ENCODE measurements at places on chromosomes 12 and 14.

DNA sequence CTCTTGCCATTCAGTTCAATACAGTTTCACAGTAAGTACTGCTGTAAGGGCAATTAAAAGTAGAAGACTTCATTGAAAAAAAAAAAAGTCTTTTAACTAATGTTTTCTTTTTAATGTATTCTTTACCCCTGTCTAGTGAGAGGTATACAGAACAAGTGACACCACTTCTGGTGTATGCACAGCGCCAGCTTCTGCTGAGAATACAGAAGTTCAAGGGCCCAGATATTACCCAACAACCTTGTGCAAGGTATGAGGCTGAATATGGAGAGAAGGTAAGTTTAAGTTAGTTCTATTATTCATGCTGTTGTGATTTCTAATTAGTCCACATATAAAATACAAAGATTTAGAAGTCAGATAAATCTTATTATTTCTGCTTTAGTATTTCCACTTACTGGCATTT, 168.7 kb downstream of the CFAP54 start:
- no peaks in the 10 kb centered on the region for H3K4me1 ChIP-seq
- H3K27me3 ChIP-seq = no peaks in the 10 kb centered on the region
- H3K4me3 ChIP-seq = no peak overlapping the region
- no peak overlapping the region for H3K27ac ChIP-seq
- no peaks in the 10 kb centered on the region for H3K36me3 ChIP-seq
- DNase-seq = no peak

- H3K27ac ChIP-seq = no peak overlapping the region
- H3K4me1 ChIP-seq = peaks cover 55% of the 10 kb centered on the region
- no peaks in the 10 kb centered on the region for H3K27me3 ChIP-seq
- no peaks in the 10 kb centered on the region for H3K36me3 ChIP-seq
These were observed 58.0 kb upstream of the RTRAF start for GRCh38 chr14:51931308-51931707.

- H3K4me1 ChIP-seq = peaks cover 40% of the 10 kb centered on the region
- no peak overlapping the region for H3K27ac ChIP-seq
- no peak for DNase-seq
- H3K36me3 ChIP-seq = no peaks in the 10 kb centered on the region
- no peak overlapping the region for H3K4me3 ChIP-seq
These were observed 841 bp downstream of the GLI1 start for GRCh38 chr12:57460468-57460784.

DNA sequence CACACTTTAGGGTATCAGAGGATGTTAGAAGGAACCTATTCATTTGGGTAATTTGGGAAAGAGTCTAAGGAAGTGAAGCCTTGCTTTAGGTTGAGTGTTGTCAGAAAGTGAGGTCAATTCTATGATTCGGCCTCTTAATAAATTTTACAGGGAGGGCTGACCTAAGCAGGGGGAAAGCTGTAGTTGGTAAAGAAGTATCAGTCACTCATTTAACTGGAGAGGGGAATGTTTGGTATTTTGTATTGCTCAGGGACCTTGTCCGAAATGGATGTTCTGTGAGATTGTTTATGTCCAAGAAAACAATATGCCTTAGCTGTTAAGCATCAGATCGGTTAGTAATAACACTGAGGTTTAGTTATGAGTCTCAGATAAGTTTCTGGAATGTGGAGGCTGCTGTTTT, 7.3 kb downstream of the CAND1 start:
- H3K4me3 ChIP-seq = no peak overlapping the region
- peaks cover 80% of the 10 kb centered on the region for H3K4me1 ChIP-seq
- H3K27ac ChIP-seq = no peak overlapping the region
- no peak for DNase-seq
- no peaks in the 10 kb centered on the region for H3K27me3 ChIP-seq

- H3K36me3 ChIP-seq = peaks cover 3% of the 10 kb centered on the region
- H3K27ac ChIP-seq = no peak overlapping the region
- H3K4me1 ChIP-seq = peaks cover 53% of the 10 kb centered on the region
- no peak for DNase-seq
These were observed 25.5 kb downstream of the SPTLC2 start for GRCh38 chr14:77590845-77591485.

DNA sequence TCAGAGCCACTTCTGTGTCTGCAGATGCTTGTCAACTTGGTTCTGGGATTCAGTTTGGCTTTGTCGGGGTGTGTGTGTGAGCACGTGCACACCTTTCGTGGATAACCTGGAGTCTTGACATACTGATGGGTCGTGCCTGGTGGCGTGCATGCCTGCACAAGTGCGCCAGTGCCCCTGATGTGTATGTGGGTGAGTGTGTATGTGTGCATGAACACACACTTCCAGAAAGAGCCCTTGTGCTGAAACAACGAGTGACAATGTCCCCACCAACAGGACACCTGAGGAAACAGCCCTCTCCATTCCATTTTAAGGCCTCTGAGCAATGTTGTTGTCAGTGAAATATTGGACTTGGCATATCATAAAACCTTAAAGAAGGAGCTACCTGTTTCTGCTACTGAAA, 53.9 kb downstream of the SMUG1 start:
- no peaks in the 10 kb centered on the region for H3K4me1 ChIP-seq
- H3K27me3 ChIP-seq = no peaks in the 10 kb centered on the region
- no peak overlapping the region for H3K4me3 ChIP-seq

GRCh38 chr12:120775862-120776552, 50.4 kb downstream of the ACADS start:
- H3K27ac ChIP-seq = no peak overlapping the region
- H3K27me3 ChIP-seq = no peaks in the 10 kb centered on the region
- DNase-seq = no peak
- no peak overlapping the region for H3K4me3 ChIP-seq

DNA sequence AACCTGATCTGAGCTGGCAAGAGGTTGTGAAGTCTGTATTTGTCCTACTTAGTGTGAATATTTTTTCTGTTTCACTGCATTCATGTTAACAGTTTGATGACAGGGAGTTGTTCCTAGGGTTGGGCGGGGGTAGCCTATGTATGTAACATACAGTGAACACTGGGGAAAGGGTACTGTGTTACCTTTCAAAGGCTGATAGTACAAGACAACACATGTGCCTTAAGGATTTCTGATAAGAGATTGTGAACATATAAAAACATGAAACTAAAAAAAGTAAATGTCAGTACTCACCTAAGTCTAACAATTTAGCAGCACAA, 30.5 kb upstream of the GRIP1 start:
- no peaks in the 10 kb centered on the region for H3K27me3 ChIP-seq
- H3K36me3 ChIP-seq = no peaks in the 10 kb centered on the region
- H3K4me1 ChIP-seq = peaks cover 10% of the 10 kb centered on the region
- H3K4me3 ChIP-seq = no peak overlapping the region
- no peak overlapping the region for H3K27ac ChIP-seq
- DNase-seq = no peak

GRCh38 chr12:120474616-120474960, 5.0 kb upstream of the SRSF9 start:
- no peaks in the 10 kb centered on the region for H3K36me3 ChIP-seq
- H3K4me1 ChIP-seq = peaks cover 12% of the 10 kb centered on the region
- H3K27ac ChIP-seq = no peak overlapping the region
- H3K27me3 ChIP-seq = no peaks in the 10 kb centered on the region
- DNase-seq = no peak

- H3K27me3 ChIP-seq = no peaks in the 10 kb centered on the region
- no peak for DNase-seq
These were observed 1.4 kb upstream of the GARIN2 start for GRCh38 chr14:67187826-67188225.

- no peaks in the 10 kb centered on the region for H3K36me3 ChIP-seq
- H3K4me3 ChIP-seq = peak overlapping the region; percentile 77
- H3K27ac ChIP-seq = peak overlapping the region; percentile 66
- peak; percentile 69 for DNase-seq
- peaks cover 60% of the 10 kb centered on the region for H3K4me1 ChIP-seq
These were observed 1.8 kb downstream of the FBXL14 start for GRCh38 chr12:1592444-1593173.

DNA sequence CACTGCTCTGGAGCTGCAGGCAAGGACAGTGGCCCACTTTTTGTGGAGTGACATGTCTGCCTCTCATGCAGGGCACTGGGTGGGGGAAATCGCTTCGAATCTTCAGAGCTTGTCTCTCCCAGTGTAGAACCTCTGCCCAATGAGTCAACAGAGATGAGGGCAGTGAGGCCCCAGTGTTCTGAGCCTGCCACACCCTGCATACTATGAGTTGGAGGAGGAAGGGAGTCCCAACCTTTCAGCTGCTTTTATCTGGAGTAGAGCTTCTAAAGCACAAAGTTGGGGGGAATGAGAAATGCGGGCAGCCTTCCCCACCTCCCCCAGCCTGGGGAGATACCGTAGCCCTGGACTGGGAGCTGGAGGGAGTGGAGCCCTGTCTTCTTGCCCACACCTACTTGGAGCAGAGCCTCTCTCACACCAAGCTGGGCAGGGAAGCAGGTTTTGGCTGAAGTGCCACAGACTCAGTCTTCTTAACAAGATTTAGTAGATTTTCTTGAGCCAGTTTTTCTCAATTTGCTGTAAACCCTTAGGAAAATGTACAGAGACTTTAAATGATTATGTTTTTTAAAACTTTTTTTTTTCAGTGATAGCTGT, 159.1 kb downstream of the ADGRD1 start:
- no peak for DNase-seq
- no peaks in the 10 kb centered on the region for H3K27me3 ChIP-seq
- H3K4me3 ChIP-seq = no peak overlapping the region
- no peaks in the 10 kb centered on the region for H3K36me3 ChIP-seq
- no peaks in the 10 kb centered on the region for H3K4me1 ChIP-seq
- no peak overlapping the region for H3K27ac ChIP-seq

- DNase-seq = no peak
- H3K27ac ChIP-seq = no peak overlapping the region
- no peaks in the 10 kb centered on the region for H3K27me3 ChIP-seq
- peaks cover 7% of the 10 kb centered on the region for H3K36me3 ChIP-seq
- H3K4me3 ChIP-seq = no peak overlapping the region
These were observed 298.5 kb downstream of the ERC1 start for GRCh38 chr12:1289371-1290155.

DNA sequence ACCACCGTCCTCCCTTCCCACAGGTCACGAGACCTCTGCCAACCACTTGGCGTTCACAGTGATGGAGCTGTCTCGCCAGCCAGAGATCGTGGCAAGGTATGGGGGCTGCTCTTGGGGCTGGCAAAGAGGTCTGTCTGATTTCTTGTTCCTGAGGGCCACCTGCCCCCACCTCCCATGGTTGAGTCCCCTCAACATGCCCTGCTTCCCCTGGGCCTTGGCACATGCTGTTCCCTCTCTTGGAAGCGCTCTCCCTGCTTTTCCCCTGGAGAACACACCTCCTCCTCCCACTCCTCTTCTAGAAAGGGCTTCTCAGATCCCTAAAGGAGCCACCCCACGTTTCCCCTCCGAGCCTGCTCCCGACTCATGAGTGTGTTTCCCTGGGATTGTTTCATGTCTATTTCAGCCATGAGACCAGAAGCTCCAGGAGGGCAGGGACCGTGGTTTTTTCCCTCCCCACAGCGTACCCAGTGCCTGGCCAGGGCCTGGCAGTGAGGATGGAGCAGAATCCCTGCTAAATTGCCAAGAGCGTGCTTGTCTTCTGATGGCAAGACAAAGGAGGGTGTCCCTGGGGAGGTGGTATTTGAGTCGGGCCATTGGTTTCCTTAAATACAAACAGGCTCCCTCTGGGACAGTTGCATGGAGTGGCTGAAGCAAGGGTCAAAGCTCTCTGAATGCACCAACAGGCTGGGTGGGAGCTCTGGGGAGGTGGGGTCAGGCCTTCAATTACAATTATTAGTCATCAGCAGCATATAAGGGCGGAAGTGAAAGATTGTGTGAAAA, 34.1 kb downstream of the CYP46A1 start:
- no peaks in the 10 kb centered on the region for H3K27me3 ChIP-seq
- no peaks in the 10 kb centered on the region for H3K4me1 ChIP-seq
- no peak overlapping the region for H3K4me3 ChIP-seq
- H3K36me3 ChIP-seq = no peaks in the 10 kb centered on the region

GRCh38 chr12:6033546-6033945, 88.5 kb upstream of the ANO2 start:
- no peaks in the 10 kb centered on the region for H3K36me3 ChIP-seq
- no peaks in the 10 kb centered on the region for H3K27me3 ChIP-seq
- DNase-seq = no peak
- no peak overlapping the region for H3K4me3 ChIP-seq

DNA sequence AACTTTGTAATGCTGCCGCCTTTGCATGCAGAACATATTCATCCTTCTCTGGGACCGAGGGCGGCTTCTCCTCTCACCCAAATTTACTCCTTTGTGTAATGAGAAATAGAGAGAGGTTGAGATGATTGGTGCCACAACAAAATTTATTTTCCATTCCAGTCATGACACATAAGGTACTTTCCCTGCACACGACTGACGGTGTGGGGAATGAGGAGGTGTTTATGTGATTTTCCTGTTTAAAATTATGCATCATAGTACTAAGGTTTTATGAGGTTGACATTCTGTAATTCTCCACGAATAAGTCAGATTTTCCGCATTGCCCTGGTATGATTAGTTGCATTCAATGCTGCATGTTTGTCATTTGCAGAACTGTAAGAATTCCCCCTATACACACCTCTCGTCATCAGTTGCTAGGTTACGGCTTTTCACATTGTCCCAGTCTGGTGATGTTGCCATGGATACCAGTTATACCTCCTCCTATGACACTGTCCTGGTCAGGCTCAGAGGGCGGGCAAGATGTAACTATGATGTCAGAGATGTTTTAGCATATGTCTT, 23.1 kb downstream of the BICDL1 start:
- H3K4me3 ChIP-seq = peak overlapping the region; percentile 22
- peak; percentile 99 for DNase-seq
- peaks cover 81% of the 10 kb centered on the region for H3K4me1 ChIP-seq
- no peaks in the 10 kb centered on the region for H3K27me3 ChIP-seq
- H3K27ac ChIP-seq = peak overlapping the region; percentile 95

DNA sequence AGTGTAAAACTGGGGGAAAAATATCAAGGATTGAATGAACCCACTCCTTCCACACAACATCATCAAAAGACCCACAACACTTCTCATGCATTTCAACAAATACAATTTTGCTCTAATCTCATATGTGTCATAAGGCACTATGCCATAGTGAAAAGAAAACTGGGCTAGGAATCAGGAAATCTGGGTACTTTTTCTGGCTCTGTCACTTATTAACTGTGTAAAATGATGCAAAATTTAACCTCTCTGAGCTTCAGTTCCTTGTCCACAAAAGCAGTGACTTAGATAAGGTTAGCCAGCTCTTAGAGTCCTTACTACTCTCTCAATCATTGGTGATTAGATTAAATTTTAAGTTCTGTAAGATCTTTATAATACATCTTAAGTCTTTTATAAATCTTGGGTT, 250.5 kb upstream of the SOX5 start:
- no peak for DNase-seq

DNA sequence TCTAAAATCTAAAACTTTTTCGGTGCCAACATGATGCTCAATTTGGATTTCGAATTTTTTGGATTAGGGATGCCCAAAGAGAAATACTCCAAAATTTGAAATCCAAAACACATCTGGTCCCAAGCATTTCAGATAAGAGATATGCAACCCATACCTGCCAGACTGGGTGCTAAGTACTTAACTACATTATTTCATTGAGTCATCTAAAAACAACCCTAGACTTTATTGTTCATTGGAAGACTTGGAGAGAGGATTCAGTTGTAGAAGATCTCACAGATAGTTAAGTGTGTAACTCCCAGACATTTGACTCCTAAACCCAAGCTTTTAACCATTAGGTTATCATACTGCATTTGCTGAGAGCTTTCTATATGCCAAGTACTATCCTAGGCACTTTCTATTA, 102.2 kb downstream of the BCAT1 start:
- no peak overlapping the region for H3K4me3 ChIP-seq
- no peak for DNase-seq
- H3K36me3 ChIP-seq = no peaks in the 10 kb centered on the region
- peaks cover 9% of the 10 kb centered on the region for H3K4me1 ChIP-seq
- no peaks in the 10 kb centered on the region for H3K27me3 ChIP-seq
